ENCODE measurements at places on chromosomes 6 and 20. TPM values are rescaled to one million over a fixed set of nuclear protein-coding genes. Genes with fewer than 3 reads are reported as not detected.
A peak's percentile ranks its signal among the peaks of the same experiment; 100 is the strongest.

Gene SYCP2
- total RNA-seq = 2.0 TPM

Gene SLC9A8
- total RNA-seq = 16.1 TPM

Gene SLC17A1
- not detected for total RNA-seq

Gene SOX18
- 138 TPM for total RNA-seq

Gene GSTA1
- total RNA-seq = 9.4 TPM

Gene RSPO3
- total RNA-seq = 1.3 TPM

- no peaks in the 10 kb centered on the region for H3K4me1 ChIP-seq
- peak; percentile 80 for DNase-seq
- no peak overlapping the region for H3K4me3 ChIP-seq
- H3K27me3 ChIP-seq = no peaks in the 10 kb centered on the region
- no peak overlapping the region for H3K27ac ChIP-seq
Observed at GRCh38 chr6:43856005-43856765, 86.2 kb downstream of the VEGFA start.

DNA sequence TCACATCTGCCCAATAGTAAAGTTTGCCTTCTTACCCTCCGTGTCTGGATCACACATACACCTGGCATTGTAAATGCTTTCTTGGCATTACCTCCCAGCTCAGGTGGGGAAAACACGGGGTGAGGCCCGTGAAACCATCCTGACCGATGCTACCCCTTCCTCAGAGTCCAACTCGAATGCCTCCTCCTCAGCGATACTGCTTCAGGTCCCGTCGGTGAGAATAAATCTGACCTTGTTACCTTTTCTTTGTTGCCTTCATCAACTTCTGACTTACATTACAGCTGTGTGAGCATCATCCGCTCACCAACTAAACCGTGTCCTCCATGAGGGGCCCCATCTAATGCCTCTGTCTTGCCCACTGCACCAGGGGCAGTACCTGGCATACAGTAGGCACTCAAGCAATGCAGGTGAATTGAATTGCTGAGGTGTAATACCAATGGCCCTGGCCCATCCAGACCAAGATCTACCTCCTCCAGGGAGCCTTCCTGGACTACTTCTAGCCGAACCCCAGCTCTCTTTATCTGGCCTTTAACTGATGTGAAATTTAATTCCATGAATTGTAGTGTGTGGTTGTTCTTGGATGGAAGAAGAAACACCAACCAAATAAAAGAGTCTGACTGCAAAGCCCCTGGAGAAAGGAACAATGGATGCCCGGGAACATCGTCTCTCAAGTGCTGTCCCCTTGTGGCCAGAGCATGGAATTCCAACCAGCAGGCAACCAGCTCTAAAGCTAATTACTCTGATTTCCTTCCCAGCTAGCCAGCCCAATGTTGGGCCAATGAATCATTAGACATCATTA, 141.5 kb downstream of the ANKRD60 start:
- H3K36me3 ChIP-seq = no peaks in the 10 kb centered on the region
- DNase-seq = no peak
- no peak overlapping the region for H3K27ac ChIP-seq
- no peaks in the 10 kb centered on the region for H3K4me1 ChIP-seq

- H3K4me1 ChIP-seq = peaks cover 11% of the 10 kb centered on the region
- no peaks in the 10 kb centered on the region for H3K27me3 ChIP-seq
- H3K27ac ChIP-seq = no peak overlapping the region
- H3K36me3 ChIP-seq = no peaks in the 10 kb centered on the region
- DNase-seq = no peak
- no peak overlapping the region for H3K4me3 ChIP-seq
Observed at GRCh38 chr6:42440027-42440426, 11.7 kb downstream of the TRERF1 start.

- no peaks in the 10 kb centered on the region for H3K36me3 ChIP-seq
- DNase-seq = no peak
- H3K27ac ChIP-seq = no peak overlapping the region
- H3K27me3 ChIP-seq = no peaks in the 10 kb centered on the region
Observed at GRCh38 chr6:143902827-143903226, 38.6 kb downstream of the ZC2HC1B start.

- H3K27me3 ChIP-seq = no peaks in the 10 kb centered on the region
- DNase-seq = no peak
- H3K36me3 ChIP-seq = no peaks in the 10 kb centered on the region
- no peak overlapping the region for H3K27ac ChIP-seq
- H3K4me3 ChIP-seq = no peak overlapping the region
- H3K4me1 ChIP-seq = no peaks in the 10 kb centered on the region
Observed at GRCh38 chr6:89242574-89243330, 25.6 kb upstream of the GABRR1 start.

DNA sequence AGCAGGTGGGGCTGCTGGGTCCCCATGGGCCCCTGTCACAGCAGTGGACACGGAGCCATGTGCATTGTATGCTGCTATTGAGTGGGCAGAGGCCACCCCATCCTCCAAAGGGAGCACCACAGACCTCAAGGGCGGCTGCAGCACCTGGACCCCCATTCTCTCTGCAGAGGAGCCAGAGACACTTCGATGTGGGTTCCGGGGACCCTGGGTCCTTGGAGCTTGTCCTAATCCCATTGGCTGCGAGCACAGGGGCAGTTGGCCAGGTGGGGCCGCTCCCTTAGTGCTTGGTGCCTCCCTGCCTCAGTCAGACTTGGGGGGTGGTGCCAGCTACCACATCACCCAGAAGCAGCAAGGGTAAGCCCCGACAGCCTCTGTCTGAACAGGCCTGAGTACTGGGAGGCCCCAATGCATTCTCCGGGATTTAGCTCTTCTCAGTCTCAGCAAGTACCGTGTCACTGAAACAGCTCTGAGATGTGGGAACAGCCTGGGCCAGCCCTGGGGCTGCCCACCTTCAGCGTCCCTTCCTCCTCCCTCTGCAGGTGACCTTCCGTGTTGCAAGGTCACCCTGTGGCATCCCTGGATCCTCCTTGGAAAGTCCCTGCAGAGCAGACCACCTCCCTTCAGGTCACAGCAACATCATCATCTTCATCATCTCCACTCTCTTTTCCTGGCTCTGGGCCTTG, 73.9 kb downstream of the GINS1 start:
- no peak for DNase-seq
- peaks cover 5% of the 10 kb centered on the region for H3K36me3 ChIP-seq
- no peaks in the 10 kb centered on the region for H3K27me3 ChIP-seq
- no peak overlapping the region for H3K27ac ChIP-seq
- H3K4me1 ChIP-seq = no peaks in the 10 kb centered on the region
- H3K4me3 ChIP-seq = no peak overlapping the region

GRCh38 chr20:19615629-19616028, 142.4 kb upstream of the RIN2 start:
- no peaks in the 10 kb centered on the region for H3K36me3 ChIP-seq
- H3K27ac ChIP-seq = no peak overlapping the region
- H3K4me1 ChIP-seq = no peaks in the 10 kb centered on the region
- H3K4me3 ChIP-seq = no peak overlapping the region
- no peaks in the 10 kb centered on the region for H3K27me3 ChIP-seq

- no peak overlapping the region for H3K27ac ChIP-seq
- no peak for DNase-seq
- peaks cover 4% of the 10 kb centered on the region for H3K36me3 ChIP-seq
- H3K4me3 ChIP-seq = no peak overlapping the region
Observed at GRCh38 chr20:49052334-49052733, 6.2 kb downstream of the CSE1L start.

DNA sequence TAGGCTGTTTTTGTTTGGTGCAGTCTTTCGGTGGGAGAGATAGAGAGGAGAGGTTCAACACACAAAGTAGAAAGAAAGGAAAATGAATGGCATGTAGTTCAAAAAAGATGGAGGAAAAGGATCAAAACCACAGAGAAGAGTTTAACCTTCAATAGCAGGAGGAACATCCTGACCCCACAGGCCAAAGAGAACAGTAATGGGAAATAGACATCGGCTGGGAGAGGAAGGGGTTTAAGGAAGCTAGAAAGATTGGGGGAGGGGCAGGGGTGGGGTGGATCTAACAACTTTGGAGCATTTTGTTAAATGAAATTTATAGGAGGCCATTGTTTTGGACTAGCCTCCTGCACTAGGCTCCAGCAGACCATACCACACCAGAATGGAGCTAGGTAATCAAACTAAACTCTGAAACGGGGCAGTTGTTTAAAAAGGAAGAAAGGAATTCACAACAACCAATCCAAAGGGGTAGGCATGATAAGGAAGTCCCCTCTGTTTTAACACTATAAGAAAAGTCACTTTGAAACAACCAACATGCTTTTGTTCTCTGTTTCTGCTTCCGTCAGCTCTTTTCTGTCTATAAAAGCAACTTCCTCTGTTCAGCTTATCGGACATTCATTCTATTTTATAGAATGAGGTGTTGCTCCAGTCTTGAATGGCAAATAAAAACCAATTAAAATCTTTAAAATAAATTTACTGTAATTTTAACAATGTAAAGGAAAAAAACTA, 82.6 kb downstream of the EPB41L2 start:
- no peaks in the 10 kb centered on the region for H3K27me3 ChIP-seq
- H3K27ac ChIP-seq = no peak overlapping the region
- H3K36me3 ChIP-seq = no peaks in the 10 kb centered on the region

DNA sequence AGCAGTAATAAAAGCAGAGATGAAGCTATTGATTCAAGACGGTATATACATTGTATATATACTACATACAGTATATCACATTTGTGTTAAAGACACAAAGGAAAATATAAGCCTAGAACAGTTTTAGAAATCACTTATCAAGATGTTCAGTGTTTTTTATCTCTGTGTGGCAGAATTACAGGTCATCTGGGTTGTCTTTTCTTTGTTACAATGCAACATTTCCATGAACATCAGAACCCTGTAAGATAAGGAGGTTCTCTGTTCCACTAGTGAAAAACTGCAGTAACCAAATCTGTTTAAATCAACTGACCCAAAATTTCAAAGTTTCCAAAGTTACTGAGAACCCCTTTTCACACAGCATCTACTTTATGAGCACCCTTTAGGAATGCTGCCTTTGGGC, 42.2 kb downstream of the B4GALT5 start:
- H3K4me3 ChIP-seq = no peak overlapping the region
- no peak for DNase-seq
- H3K27me3 ChIP-seq = no peaks in the 10 kb centered on the region
- no peak overlapping the region for H3K27ac ChIP-seq

- peaks cover 4% of the 10 kb centered on the region for H3K4me1 ChIP-seq
- no peak overlapping the region for H3K4me3 ChIP-seq
- no peaks in the 10 kb centered on the region for H3K27me3 ChIP-seq
- no peaks in the 10 kb centered on the region for H3K36me3 ChIP-seq
- no peak overlapping the region for H3K27ac ChIP-seq
- DNase-seq = no peak
Observed at GRCh38 chr20:8073024-8073832, 53.7 kb upstream of the TMX4 start.

GRCh38 chr20:12056839-12057238, 139.1 kb downstream of the BTBD3 start:
- no peak overlapping the region for H3K4me3 ChIP-seq
- H3K27me3 ChIP-seq = no peaks in the 10 kb centered on the region
- H3K4me1 ChIP-seq = peaks cover 11% of the 10 kb centered on the region

- no peak for DNase-seq
- no peak overlapping the region for H3K27ac ChIP-seq
- H3K36me3 ChIP-seq = no peaks in the 10 kb centered on the region
Observed at GRCh38 chr20:58586565-58587093, 64.5 kb upstream of the STX16 start.

DNA sequence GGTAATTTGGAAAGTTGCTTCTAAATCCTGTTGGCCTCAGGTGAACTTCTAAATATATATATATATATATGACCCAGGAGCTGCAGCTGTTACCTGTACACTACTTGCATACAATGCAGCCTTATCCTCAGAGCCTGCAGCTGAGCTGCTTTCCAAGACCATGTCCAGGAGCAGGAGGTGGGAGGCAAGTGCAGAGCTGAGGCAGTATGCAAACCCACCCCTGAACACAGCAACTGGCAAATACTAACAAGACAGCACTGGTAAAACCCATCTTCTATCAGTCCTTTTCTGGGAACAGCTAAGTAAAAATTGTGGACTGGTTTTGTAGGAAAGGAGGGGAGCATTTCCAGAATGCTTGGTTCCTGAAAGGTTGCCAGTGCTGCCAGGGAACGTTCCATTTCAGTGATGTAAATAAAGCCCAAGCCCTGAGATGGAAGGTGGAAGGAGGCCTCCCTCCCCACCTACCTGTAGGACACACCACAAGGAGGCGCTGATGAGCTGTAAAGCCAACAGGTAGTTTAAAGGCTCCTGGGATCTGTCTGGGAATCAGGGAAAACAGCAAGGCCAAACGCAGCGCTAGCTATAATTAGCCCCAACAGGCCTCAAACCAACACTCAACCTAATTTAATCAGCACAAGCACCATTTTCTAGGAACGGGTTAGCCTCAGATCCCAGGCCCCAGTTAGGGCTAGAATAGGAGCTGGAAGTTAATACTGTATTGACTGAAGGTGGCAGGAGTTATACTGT, 93.8 kb upstream of the MAP7 start:
- DNase-seq = no peak
- H3K27ac ChIP-seq = peak overlapping the region; percentile 51
- H3K4me3 ChIP-seq = no peak overlapping the region
- no peaks in the 10 kb centered on the region for H3K27me3 ChIP-seq
- peaks cover 8% of the 10 kb centered on the region for H3K36me3 ChIP-seq
- H3K4me1 ChIP-seq = peaks cover 26% of the 10 kb centered on the region

GRCh38 chr20:43532416-43533055, 25.0 kb downstream of the L3MBTL1 start:
- H3K4me1 ChIP-seq = no peaks in the 10 kb centered on the region
- no peak overlapping the region for H3K4me3 ChIP-seq
- DNase-seq = no peak
- no peak overlapping the region for H3K27ac ChIP-seq
- no peaks in the 10 kb centered on the region for H3K27me3 ChIP-seq
- peaks cover 5% of the 10 kb centered on the region for H3K36me3 ChIP-seq

- no peak overlapping the region for H3K4me3 ChIP-seq
- no peak for DNase-seq
- no peaks in the 10 kb centered on the region for H3K27me3 ChIP-seq
- H3K4me1 ChIP-seq = no peaks in the 10 kb centered on the region
Observed at GRCh38 chr6:164827537-164827936, 481.9 kb downstream of the C6orf118 start.

Measured in upper lobe of left lung (tissue), 6 donors.